Left cardiac atrium (tissue), 4 donors: ENCODE measurements at places on chromosomes 12 and 14.
A peak's percentile ranks its signal among the peaks of the same experiment; 100 is the strongest.

GRCh38 chr12:100142851-100143559 is at the start of gene BLTP3B:
Gene BLTP3B (minus strand): TSS chr12:100142874. CDS start chr12:100142635, 239 bp downstream.
- peak; percentile 93 for DNase-seq

GRCh38 chr12:77406219-77406905 is 341.0 kb upstream of the E2F7 start:
- no peak for DNase-seq

GRCh38 chr12:103924761-103925641 is 5.2 kb upstream of the HSP90B1 start:
- DNase-seq, result no peak

DNA sequence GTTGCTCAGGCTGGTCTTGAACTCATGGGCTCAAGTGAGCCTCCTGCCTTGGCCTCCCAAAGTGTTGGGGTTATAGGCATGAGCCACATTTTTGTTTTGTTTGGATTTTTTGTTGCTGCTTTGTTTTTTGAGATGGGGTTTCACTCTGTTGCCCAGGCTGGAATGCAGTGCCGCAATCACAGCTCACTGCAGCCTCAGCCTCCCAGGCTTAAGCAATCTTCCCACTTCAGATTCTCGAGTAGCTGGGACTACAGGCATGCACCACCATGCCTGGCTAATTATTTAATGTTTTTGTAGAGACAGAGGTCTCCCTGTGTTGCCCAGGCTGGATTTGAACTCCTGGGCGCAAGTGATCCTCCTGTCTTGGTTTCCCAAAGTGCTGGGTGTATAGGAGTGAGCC is 5.7 kb upstream of the PLEK2 start:
- no peak for DNase-seq

DNA sequence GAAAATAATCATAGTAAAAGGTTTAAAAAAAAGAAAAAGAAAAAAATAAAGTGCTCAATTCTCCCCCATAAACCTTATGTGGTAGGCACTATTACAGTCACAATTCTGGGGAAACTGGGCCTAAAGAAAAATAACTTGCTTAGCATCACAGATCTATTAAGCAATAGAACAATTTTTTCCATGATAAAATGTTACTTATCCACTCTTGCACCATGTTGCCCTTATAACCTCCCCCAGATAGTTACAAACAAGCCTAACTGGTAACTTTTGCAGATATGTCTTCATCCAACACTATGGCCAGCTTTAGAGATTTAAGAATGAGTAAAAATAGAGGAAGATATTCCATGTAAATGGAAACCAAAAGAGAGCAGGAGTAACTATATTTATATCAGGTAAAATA is 164.8 kb downstream of the DUSP6 start:
- DNase-seq, result no peak

- no peak for DNase-seq
These were observed 109.3 kb upstream of the IFNG-AS1 start for GRCh38 chr12:67879937-67880336.

GRCh38 chr12:38664661-38665269 is 240.6 kb downstream of the CPNE8 start:
- no peak for DNase-seq

GRCh38 chr14:82720946-82721345 is 1187.3 kb upstream of the SEL1L start:
- DNase-seq, result no peak

DNA sequence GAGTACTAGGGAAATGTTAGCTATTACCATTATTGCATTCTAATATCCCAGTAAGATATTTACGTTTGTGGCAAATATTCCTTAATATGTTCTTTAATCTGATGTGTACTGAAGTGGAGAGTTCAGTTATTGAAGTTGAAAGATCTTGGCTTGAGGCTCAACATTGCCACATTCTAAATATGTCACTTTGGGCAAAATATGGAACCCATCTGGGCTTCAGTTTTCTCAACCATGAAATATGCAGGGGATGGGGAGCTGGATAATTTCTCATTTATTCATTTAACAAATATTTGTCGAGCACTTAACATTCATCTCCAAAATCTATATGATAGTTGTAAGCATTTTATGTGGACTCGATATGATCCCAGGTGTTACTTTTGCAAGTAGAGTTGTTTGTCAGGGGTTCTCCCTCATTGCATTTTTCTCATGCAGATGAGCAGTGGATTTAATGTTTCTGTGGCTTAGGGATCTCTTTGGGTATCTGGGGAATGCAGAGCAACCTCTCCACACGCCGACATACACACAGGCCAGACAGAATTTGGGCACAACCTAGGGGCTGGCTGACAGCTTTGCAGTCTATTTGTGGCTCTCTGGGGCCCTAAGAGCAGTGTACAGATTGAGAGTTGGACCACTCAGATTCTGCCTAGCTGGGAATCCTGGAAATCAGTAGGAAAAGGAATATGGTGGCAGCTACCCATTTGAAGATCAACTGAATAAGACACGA is 26.6 kb upstream of the APPL2 start:
- DNase-seq, result no peak

DNA sequence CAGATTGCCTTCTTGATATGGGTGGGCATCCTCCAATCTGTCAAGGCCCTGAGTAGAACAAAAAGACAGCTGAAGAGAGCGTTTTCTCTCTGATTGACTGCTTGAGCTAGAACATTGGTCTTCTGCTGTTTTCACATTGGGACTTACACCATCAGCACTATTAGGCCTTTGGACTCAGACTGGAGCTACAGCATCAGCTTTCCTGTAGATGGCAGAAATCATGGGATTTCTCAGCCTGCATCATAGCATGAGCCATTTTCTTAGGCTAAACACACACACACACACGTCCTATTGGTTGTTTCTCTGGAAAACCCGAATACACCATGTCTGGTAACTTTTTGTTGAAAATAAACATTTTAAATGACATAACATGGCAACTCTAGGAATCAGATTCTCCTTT is 15.8 kb upstream of the PPM1A start:
- DNase-seq, result no peak

DNA sequence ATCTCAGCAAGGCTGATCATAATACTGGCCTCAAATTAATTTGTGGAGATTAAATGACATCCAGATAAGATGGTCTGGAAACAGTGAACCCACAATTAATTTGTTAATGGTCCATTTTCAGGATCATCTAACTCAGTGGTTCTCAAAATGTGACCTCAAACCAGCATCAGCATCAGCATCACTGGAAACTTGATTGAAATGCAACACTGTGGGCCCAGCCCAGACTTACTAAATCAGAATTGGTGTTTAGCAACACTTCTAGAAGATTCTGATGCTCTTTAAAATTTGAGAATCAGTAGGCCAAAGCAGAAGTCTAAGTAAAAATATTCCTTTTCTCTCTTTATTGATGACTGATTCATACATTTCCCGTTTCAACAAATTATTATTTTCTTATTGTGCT is 10.7 kb upstream of the KRT82 start:
- DNase-seq, result no peak

DNA sequence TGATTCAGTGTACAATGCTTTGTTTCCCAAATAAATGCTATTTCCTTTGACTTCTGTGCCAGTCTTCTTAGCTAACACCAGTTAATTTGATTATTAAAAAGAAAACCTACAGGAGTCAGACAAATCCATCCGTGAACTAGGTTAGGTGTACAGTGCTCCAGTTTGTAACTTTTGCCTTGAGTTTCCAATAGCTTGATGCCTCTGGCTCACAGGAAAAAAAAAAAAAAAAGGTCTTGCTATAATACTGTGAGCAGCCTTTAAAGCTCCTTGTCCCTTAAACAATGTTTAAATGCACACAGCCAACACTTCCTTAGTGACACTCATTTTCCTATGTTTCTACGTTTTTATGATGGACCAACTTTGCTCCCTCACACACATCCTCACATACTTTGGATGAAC is 71.8 kb upstream of the TMX1 start:
- no peak for DNase-seq

DNA sequence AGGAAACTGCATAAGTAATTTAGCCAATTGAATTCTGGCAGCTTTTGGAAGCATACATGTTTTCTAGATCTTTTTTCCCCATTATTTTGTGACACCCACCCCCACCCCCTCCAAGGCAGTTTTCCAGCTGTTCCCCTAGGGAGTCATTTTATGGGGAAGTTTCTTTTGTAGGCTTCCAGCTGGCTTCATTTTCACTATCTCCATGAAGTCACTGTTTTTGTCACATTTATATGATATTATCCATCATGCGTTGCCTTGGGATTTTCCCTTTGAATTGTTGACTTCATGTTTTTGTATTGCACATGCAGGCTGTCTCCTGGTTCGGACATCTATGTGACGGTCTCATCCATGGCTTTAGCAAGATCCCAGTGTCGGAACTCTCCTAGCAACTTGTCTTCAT is 233.6 kb upstream of the RGS6 start:
- DNase-seq, result no peak

GRCh38 chr12:27343255-27344000 is 10.8 kb downstream of the BMAL2 start:
- no peak for DNase-seq

GRCh38 chr12:104671409-104672095 is 214.8 kb downstream of the CHST11 start:
- DNase-seq, result peak; percentile 89

DNA sequence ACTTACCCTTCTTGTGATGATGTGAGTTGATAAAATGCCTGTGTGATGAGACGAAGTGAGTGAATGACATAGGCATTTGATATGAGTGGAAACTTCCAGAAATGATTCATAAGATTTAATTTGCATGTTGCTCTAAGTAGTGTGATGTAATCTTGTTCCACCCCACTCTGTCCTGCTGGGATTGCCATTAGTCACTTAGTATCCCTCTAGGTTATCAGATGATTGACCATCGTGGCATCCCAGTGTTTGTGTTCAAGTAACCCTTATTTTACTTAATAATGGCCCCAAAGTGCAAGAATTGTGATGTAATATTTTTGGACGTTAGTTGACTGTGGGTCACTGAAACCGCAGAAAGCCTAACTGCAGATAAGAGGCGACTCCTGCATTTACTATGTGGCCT is 214.4 kb upstream of the DIO2 start:
- no peak for DNase-seq

GRCh38 chr12:27817766-27818165 is 37.7 kb upstream of the MANSC4 start:
- no peak for DNase-seq

DNA sequence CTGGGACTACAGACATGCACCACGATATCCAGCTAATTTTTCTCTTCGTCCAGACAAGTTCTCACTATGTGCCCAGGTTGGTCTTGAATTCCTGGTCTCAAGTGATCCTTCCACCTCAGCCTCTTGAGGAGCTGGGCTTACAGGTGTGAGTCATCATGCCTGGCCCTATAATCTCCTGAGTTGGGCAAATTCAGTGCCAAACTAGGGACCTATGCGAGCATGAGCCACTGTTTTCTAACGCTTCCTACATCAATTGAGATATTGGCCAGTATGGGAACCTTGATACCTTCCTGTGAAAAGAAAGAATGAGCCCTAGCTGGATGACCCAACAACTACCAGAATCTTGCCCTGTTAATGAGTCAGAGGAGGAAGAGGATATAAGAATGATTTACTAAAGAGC is 585.2 kb downstream of the C12orf50 start:
- no peak for DNase-seq

- DNase-seq, result no peak
These were observed 595.6 kb upstream of the ATP2B1 start for GRCh38 chr12:90304231-90304630.

- no peak for DNase-seq
These were observed 514.1 kb downstream of the ETNK1 start for GRCh38 chr12:23139026-23139425.

GRCh38 chr12:105036937-105037649 is 47.2 kb downstream of the ALDH1L2 start:
- no peak for DNase-seq

DNA sequence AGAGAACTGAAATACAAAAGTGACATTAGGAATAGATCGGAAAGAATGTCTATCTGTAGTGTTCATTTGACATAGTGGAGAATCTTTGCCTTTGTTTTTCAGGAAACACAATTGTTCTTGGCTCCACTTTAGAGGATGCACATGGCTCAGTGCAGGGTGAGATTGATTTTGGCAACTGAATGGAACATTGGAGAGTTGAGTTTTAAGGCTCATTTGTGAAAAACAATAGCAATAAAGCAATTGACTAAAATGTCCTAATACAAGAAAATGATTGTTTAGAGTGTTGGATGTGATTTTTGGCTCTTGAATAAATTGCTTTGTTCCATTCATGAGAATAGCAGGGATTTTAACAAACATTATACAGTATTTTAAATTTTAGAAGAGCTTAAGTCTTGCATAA is 116.4 kb downstream of the SLC38A1 start:
- DNase-seq, result no peak

- no peak for DNase-seq
These were observed 251.6 kb downstream of the SLC15A4 start for GRCh38 chr12:128571906-128572810.

DNA sequence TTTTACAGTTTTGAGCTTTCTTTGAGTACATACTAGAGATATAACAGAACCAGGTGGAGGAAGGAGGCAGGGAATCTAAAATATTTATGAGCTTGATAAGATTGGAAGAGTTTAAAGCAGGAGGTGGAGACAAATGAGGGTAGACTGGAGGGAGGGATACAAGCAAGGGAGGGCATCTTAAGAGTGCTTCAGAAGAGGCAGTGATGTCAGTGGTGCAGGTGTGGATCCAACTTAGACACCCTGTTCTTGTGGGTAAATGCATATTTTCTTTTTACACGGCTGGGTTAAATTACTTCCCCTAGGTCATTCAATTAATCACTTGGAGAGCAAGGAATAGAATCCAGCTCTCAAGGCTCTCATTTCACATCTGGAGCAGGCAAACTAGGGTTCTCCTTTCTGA is 146.1 kb upstream of the LRIG3 start:
- DNase-seq, result no peak

DNA sequence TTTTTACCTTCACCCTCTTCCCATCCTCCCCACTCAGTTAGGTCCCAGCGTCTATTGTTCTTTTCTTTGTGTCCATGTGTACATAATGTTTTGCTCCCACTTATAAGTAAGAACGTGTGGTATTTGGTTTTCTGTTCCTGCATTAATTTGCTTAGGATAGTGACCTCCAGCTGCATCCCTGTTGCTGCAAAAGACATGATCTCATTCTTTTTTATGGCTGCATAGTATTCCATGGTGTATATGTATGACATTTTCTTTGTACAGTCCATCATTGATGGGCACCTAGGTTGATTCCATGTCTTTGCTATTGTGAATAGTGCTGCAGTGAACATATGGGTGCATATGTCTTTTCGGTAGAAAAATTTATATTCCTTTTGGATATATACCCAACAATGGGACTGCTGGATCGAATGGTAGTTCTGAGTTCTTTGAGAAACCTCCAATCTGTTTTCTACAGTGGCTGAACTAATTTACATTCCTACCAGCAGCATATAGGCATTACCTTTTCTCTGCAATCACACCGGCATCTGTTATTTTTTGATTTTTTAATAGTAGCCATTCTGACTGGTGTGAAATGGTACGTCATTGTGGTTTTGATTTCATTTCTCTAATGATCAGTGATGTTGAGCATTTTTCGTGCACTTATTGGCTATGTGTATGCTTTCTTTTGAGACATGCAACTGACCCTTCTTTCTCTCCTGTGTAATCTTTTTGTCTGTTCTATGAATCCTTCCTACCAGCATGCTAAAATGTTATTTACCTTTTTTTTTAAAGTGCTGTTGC is 279.7 kb upstream of the AMIGO2 start:
- no peak for DNase-seq

- peak; percentile 56 for DNase-seq
These were observed 33.6 kb upstream of the HNF1A start for GRCh38 chr12:120944645-120945217.
